ENCODE measurements at places on chromosomes 7 and 10. TPM values are rescaled to one million over a fixed set of nuclear protein-coding genes. Genes with fewer than 3 reads are reported as not detected.
A peak's percentile ranks its signal among the peaks of the same experiment; 100 is the strongest.

GRCh38 chr7:44259547-44260457 is 59.0 kb downstream of the YKT6 start:
- DNase-seq, result peak; percentile 28

DNA sequence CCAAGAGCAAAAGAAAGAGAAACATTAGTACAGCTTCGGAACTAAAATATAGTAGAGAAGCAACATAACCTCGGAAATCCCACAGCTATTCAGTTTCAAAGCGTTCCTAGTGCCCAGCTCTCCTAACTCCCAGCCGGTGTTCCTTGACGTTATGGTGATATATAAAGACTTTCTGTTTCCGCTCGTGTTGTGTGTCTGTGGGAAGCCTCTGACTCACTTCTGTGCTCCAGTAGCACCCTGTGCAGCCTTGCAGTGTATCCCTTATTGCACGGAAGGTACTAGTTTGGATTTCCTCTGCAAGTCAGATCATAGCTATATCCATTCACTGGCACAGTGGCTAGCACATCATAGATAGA is 535 bp downstream of the ASAH2B start:
- peak; percentile 57 for DNase-seq

DNA sequence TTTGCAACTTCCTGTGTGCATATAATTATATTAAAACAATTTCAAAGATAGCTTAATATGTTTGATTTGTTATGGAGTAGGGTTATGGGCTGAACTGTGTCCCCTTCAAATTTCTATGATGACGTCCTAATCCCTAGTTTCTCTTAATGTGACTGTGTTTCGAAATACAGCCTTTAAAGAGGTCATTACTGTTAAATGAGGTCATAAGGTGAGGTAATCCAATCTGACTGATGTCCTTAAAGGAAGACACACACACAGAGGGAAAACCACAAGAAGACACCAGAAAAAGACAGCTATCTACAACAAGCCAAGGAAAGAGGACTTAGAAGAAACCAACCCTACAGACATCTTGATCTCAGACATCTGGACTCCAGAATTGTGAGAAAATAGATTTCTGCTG is 407.4 kb downstream of the MAGI2 start:
- DNase-seq, result no peak

DNA sequence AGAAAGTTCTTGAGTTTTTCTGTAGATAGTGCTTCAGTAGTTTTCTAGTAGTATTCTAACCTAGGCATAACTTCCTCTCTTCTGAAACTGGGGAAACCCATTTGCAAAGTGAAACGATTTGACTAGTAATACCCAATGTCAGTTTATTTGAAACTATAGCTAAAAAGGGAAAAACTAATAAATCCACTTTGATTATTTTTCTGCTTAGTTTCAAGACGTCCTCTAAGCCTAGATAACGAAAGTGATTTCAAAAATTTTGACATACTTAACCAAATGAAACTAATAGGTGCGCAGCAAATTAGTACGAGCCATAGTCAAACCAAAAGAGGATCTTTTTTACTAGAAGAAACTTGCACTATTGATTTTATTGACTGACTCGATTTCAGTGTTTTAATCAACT is 9.8 kb upstream of the SP8 start:
- no peak for DNase-seq

DNA sequence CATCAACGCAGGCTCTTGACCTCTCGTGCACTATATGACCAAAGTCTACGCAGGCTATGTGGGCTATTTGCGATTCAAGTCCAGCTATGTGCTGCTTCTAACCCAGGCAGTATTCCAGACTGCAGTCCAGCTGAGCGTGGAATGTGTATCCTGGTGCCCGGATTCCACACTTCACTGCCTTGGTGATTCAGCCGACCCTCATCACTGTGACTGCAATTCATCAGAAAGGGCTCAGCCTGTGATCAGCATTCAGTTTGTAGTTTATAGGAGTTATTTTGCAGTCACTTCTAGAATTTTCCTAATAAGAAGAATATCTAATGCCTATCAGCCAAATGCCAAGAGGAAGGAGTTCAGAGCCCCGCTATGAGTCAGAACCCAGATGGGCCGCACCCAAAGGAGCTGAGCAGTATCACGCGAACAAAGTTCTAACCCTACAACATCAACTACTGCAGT is 119.8 kb upstream of the LANCL2 start:
- DNase-seq, result no peak

DNA sequence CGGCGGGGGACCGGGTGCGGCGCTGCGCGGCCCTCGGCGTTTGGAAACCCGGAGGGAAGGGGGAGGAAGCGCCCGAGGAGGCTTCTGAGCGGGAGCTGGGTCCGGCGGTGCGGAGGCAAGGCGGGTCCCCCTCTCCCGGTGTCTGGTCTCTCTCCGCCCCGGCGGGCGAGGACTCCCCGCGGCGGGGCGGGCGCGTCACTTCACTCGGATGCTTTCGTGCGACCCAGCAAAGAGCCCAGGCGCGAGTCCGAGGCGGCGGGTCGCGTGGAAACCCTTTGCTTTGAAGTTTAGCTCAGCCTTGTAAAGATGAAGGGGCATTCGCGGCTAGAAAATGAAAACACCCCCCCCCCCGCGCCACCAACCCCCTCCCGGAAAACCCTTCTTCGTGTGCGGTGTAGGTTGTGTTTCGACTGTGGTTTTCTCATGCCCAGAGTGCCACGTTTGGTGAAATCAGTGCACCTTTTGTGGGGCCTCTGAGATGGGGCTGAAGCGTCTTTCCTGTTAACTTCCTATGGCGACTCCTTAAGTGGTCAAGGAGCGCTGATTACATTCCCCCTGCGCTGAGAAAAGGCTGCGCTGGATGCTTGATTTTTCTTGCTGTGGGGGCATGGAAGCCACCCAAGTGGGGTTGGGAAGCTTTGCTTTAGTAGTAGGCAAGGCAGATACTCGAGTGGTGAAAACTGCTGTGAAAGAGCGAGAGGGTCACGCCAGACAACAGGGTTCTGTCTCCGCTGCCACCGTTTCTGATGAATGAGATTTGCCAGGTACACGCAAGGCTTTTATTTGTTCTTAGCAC is 876 bp downstream of the GNAI1 start:
- peak; percentile 54 for DNase-seq

GRCh38 chr10:113853578-113854012 is 287 bp downstream of the DCLRE1A start:
- no peak for DNase-seq

DNA sequence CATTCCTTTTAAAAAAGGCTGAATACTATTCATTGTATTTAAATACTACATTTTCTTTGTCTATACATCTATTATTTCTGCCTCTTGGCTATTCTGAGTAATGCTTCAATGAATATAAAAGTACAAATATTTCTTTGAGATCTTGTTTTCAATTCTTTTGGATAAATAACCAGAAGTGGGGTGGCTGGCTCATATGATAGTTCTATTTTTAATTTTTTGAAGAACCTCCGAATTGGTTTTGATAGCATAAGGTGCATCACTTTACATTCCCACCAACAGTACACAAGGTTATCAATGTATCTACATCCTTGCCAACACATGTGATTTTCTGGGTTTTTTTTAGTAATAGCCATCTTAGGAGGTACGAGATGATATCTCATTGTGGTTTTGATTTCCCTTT is 72.5 kb downstream of the ZNF277 start:
- DNase-seq, result no peak

- no peak for DNase-seq
These were observed 52.4 kb downstream of the IKZF1 start for GRCh38 chr7:50356945-50357268.

TAS2R5 gene
- 1.4 TPM for total RNA-seq

CRCP gene
- 24.5 TPM for total RNA-seq

Data from activated CD4-positive, alpha-beta T cell treated with anti-CD3 and anti-CD28 coated beads for 36 hours (primary cell).